CD4-positive, alpha-beta memory T cell (primary cell): ENCODE measurements at places on chromosomes 16 and 17. TPM values are rescaled to one million over a fixed set of nuclear protein-coding genes. Genes with fewer than 3 reads are reported as not detected.

The C16orf86 gene
- total RNA-seq = 3.6 TPM

The OSGIN1 gene
- total RNA-seq = 1.2 TPM

The PTX4 gene
- not detected for total RNA-seq

The CCL15 gene
- total RNA-seq = not detected

The C16orf89 gene
- not detected for total RNA-seq

The ZSCAN10 gene
- total RNA-seq = 0.15 TPM

The ABCA9 gene
- 0.06 TPM for total RNA-seq

The CMTM1 gene
- total RNA-seq = 13.4 TPM

The CRYM gene
- not detected for total RNA-seq

The TMED6 gene
- total RNA-seq = 2.5 TPM

The SYT17 gene
- total RNA-seq = not detected

The NKD1 gene
- 4.6 TPM for total RNA-seq

The CTRB1 gene
- not detected for total RNA-seq

The TM4SF5 gene
- not detected for total RNA-seq

The ATP2A1 gene
- total RNA-seq = 0.94 TPM

The SLC12A3 gene
- total RNA-seq = not detected

The TTLL6 gene
- total RNA-seq = not detected

The PPM1D gene
- 19.4 TPM for total RNA-seq

The KRTAP1-1 gene
- not detected for total RNA-seq

The MEFV gene
- 0.42 TPM for total RNA-seq

The ACSM2A gene
- total RNA-seq = not detected

The VTN gene
- total RNA-seq = not detected

The STH gene
- total RNA-seq = not detected

The GRAPL gene
- 74.6 TPM for total RNA-seq

The MYH3 gene
- total RNA-seq = 8.6 TPM

The TNK1 gene
- total RNA-seq = 15.9 TPM

The SMIM36 gene
- total RNA-seq = not detected

The TEX14 gene
- total RNA-seq = 1.3 TPM

The UMOD gene
- not detected for total RNA-seq

The CEP131 gene
- total RNA-seq = 9.6 TPM

The PDIA2 gene
- not detected for total RNA-seq

The C16orf95 gene
- 1.6 TPM for total RNA-seq

The BAIAP3 gene
- 18.3 TPM for total RNA-seq

The CDH1 gene
- 0.20 TPM for total RNA-seq

The CUEDC1 gene
- 0.61 TPM for total RNA-seq

The CACNG5 gene
- total RNA-seq = not detected

The HID1 gene
- total RNA-seq = 19.5 TPM

The AIPL1 gene
- not detected for total RNA-seq

The SLC5A11 gene
- total RNA-seq = 0.19 TPM

The ORC6 gene
- 3.0 TPM for total RNA-seq

The SEPTIN12 gene
- not detected for total RNA-seq

The MYH1 gene
- total RNA-seq = not detected

The ADGRG1 gene
- total RNA-seq = 0.33 TPM

The MPP3 gene
- 0.32 TPM for total RNA-seq
